ENCODE measurements at places on chromosomes 4 and X. TPM values are rescaled to one million over a fixed set of nuclear protein-coding genes. Genes with fewer than 3 reads are reported as not detected.

RADX gene
- total RNA-seq, result 9.2 TPM

- no peak overlapping the region for H3K27ac ChIP-seq
- H3K36me3 ChIP-seq, result no peaks in the 10 kb centered on the region
- H3K4me3 ChIP-seq, result no peak overlapping the region
- peaks cover 52% of the 10 kb centered on the region for H3K27me3 ChIP-seq
- DNase-seq, result no peak
Measured at GRCh38 chr4:185480016-185480732, 8.6 kb upstream of the CCDC110 start.

- H3K27me3 ChIP-seq, result no peaks in the 10 kb centered on the region
- H3K36me3 ChIP-seq, result no peaks in the 10 kb centered on the region
- no peak overlapping the region for H3K27ac ChIP-seq
- H3K4me3 ChIP-seq, result no peak overlapping the region
Measured at GRCh38 chrX:21369613-21370012, 4.6 kb upstream of the CNKSR2 start.

DNA sequence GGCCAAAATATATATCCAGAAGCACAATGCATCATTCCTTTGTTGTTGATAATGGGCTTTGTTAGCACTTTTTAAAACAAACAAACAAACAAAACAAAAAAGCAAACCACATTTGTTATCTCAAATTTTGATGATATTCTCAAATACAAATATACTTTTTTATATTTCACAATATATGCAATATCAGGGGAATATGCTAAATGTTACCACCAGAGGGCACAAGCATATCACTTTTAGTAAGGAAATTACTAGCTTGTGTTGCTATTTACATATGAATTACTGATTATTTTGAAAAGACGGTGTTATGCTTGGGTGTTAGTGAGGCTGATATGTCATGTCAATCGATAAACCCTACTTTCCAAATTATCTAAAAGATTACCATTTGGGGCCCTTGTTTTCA lies 29.1 kb downstream of the RIPPLY1 start:
- DNase-seq, result no peak
- H3K36me3 ChIP-seq, result no peaks in the 10 kb centered on the region
- peaks cover 31% of the 10 kb centered on the region for H3K27me3 ChIP-seq
- no peaks in the 10 kb centered on the region for H3K4me1 ChIP-seq
- no peak overlapping the region for H3K4me3 ChIP-seq
- H3K27ac ChIP-seq, result no peak overlapping the region

COX7B2 gene
- not detected for total RNA-seq

DNA sequence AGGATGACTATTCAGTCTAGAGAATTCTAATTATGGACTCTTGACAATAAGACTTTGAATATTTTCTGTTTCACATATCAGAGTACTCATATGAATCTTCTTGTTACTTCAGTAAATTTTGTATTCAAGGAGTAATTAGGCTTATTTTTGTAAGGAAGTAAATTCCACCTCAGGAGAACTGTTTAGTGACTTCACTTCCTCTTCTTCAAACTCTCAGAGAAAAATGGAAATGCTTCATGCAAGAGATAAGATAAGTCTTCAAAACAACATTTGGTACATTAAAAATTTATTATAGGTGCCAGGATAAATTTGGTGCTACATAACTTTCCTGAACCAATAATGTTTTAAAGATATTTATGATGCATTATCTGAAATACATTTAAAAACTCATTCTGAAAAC lies 1421.9 kb downstream of the PCDH7 start:
- H3K4me3 ChIP-seq, result no peak overlapping the region
- no peaks in the 10 kb centered on the region for H3K4me1 ChIP-seq
- H3K27me3 ChIP-seq, result no peaks in the 10 kb centered on the region
- DNase-seq, result no peak
- H3K36me3 ChIP-seq, result no peaks in the 10 kb centered on the region

PAGE2B gene
- total RNA-seq, result 0.74 TPM

PPP4R3C gene
- not detected for total RNA-seq

GRCh38 chrX:53125506-53125905 lies 31.6 kb downstream of the KANTR start:
- H3K36me3 ChIP-seq, result no peaks in the 10 kb centered on the region
- no peaks in the 10 kb centered on the region for H3K4me1 ChIP-seq
- no peak overlapping the region for H3K4me3 ChIP-seq
- H3K27me3 ChIP-seq, result peaks cover 17% of the 10 kb centered on the region
- H3K27ac ChIP-seq, result peak overlapping the region; percentile 80
- DNase-seq, result no peak

DNA sequence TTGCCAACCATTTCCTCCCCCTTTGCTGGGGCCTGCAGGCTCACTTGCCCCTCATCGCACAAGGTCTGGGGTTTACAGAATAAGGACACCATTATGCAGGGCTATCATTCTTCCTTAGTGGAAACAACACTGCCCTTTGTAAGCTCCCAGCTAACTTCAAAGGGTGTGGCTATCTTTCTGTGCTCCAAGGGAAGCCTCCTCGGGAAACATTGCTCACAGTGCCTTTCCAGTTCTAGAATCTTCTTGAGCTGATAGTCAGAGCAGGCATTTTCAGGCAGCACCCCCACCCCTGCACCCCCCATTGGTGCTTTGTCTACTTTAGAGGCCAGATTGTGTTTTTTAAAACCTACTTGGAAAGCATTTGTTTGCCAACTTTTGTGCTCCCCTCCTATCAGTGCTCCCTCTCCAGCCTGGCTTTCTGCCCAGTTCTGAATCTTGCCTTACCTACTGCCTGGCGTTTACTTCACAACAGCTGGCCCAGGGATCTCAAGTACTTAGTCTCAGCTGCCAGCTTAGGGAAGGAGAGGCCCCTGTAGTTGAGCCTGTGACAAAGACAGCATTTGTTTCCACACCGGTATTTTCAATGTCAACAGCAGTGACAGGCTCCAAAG lies 53.5 kb downstream of the PLAC1 start:
- H3K27me3 ChIP-seq, result peaks cover 69% of the 10 kb centered on the region
- DNase-seq, result no peak
- no peak overlapping the region for H3K4me3 ChIP-seq
- H3K27ac ChIP-seq, result peak overlapping the region; percentile 75
- peaks cover 14% of the 10 kb centered on the region for H3K36me3 ChIP-seq
- peaks cover 27% of the 10 kb centered on the region for H3K4me1 ChIP-seq

- no peaks in the 10 kb centered on the region for H3K4me1 ChIP-seq
- no peak overlapping the region for H3K27ac ChIP-seq
- H3K36me3 ChIP-seq, result no peaks in the 10 kb centered on the region
- no peak overlapping the region for H3K4me3 ChIP-seq
- H3K27me3 ChIP-seq, result peaks cover 9% of the 10 kb centered on the region
Measured at GRCh38 chr4:17097362-17097761, 198.9 kb upstream of the LDB2 start.

DNA sequence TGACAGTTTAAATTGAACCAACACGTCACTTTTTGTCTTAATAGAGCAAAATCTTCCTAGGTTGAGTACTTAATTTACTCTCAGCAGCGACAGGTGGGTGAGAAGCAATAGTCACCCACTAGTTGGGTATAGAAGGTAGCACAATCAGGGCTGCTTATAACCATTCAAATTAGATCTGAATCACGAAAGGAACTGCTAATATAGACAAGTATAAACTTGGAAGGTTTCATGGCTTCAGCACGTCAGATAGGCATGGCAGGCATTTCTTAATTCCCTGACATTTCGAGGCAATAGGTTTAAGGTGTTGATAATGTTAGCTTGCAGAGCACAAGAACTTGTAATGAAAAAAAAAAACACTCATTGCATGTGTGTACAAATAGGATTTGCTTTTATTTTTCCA lies 853.4 kb downstream of the PCDH7 start:
- no peaks in the 10 kb centered on the region for H3K4me1 ChIP-seq
- H3K4me3 ChIP-seq, result no peak overlapping the region
- no peak overlapping the region for H3K27ac ChIP-seq
- H3K27me3 ChIP-seq, result no peaks in the 10 kb centered on the region
- no peaks in the 10 kb centered on the region for H3K36me3 ChIP-seq

CLCN5 gene
- 4.2 TPM for total RNA-seq

GRCh38 chr4:72374159-72374558 lies 194.9 kb downstream of the ADAMTS3 start:
- DNase-seq, result no peak
- no peaks in the 10 kb centered on the region for H3K4me1 ChIP-seq
- H3K27me3 ChIP-seq, result no peaks in the 10 kb centered on the region
- H3K36me3 ChIP-seq, result no peaks in the 10 kb centered on the region
- no peak overlapping the region for H3K27ac ChIP-seq

TBC1D25 gene
- total RNA-seq, result 20.5 TPM

DNA sequence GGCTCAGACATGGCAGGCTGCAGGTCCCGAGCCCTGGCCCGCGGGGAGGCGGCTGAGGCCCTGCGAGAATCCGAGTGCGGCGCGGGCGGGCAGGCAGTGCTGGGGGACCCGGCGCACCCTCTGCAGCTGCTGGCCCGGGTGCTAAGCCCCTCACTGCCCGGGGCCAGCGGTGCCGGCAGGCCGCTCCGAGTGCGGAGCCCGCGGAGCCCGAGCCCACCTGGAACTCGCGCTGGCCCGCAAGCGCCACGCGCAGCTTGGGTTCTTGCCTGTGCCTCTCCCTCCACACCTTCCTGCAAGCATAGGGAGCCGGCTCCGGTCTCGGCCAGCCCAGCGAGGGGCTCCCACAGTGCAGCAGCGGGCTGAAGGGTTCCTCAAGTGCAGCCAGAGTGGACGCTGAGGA lies 97.5 kb downstream of the QDPR start:
- H3K27me3 ChIP-seq, result peaks cover 15% of the 10 kb centered on the region
- peaks cover 5% of the 10 kb centered on the region for H3K36me3 ChIP-seq
- no peak overlapping the region for H3K27ac ChIP-seq
- H3K4me1 ChIP-seq, result no peaks in the 10 kb centered on the region

GRCh38 chr4:168880811-168881595 lies 129.1 kb downstream of the CBR4 start:
- H3K4me3 ChIP-seq, result no peak overlapping the region
- peaks cover 54% of the 10 kb centered on the region for H3K27me3 ChIP-seq
- peaks cover 2% of the 10 kb centered on the region for H3K36me3 ChIP-seq
- H3K27ac ChIP-seq, result no peak overlapping the region

DNA sequence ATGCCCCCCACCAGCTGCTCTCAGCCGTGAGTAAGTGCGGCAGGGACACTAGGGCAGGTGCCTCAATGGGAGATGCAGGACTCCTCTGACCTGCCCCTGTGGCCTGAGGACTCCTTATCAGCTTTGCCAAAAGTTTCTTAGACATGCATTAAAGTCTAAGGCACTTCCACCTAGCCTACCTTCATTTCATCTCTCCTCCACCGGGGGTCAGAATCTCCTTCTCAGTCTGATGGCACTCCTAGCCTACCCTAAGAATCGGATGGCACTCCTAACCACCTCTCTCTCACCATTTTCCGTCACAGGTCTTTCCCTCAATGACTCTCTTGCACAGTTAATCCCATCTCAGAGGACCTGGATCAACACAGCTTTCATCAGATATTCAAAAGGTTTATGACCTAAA lies 85.9 kb downstream of the OTC start:
- no peak overlapping the region for H3K4me3 ChIP-seq
- H3K27ac ChIP-seq, result no peak overlapping the region
- peaks cover 37% of the 10 kb centered on the region for H3K27me3 ChIP-seq
- H3K36me3 ChIP-seq, result no peaks in the 10 kb centered on the region
